ENCODE measurements at places on chromosomes 4 and X.

- no peak for DNase-seq
Measured at GRCh38 chr4:140144050-140144449, 9.9 kb downstream of the MAML3 start.

GRCh38 chr4:175633310-175633709 is 178.8 kb downstream of the GPM6A start:
- DNase-seq = peak; percentile 2

- no peak for DNase-seq
Measured at GRCh38 chr4:147639388-147639787, 22.2 kb downstream of the TMEM184C start.

GRCh38 chr4:120352739-120353138 is 286.1 kb upstream of the MAD2L1 start:
- DNase-seq = no peak

GRCh38 chrX:137916090-137916746 is 350.3 kb downstream of the ZIC3 start:
- no peak for DNase-seq

GRCh38 chrX:110420771-110421499 is 62.3 kb downstream of the RTL9 start:
- no peak for DNase-seq

DNA sequence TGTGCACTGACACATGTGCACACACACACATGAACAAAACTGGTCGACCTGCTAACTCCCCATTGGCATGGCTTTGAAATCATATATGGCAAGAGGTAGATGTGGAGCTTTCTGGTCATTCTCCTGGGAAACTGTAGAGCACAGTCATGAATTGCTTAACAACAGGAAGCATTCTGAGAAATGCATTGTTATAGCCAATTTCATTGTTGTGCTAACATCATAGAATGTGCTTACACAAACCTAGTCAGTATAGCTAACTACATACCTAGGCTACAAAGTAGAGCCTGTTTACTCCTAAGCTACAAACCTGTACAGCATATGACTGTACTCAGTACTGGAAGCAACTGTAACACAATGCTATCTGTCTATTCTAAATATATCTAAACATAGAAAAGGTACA is 134.2 kb upstream of the SH3RF1 start:
- DNase-seq = peak; percentile 88

DNA sequence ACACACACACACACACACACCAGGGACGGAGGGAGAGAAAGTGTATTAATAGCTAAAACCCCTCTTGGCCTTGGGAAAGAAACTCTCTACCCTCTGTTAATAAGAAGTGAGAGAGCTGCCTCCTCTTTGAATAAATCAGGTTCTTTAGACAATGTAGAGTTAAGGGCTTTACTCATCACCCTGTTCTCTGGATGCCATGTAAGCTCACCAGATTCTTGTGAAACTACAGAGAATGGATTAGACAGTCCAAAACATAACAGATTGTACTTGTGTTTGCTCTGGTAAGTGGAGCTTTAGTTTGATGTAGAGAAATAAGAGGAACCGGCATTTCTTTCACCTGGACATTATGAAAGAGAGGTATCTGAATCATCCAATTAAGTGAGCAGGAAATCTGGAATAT is 263.2 kb downstream of the DMD start:
- DNase-seq = no peak

DNA sequence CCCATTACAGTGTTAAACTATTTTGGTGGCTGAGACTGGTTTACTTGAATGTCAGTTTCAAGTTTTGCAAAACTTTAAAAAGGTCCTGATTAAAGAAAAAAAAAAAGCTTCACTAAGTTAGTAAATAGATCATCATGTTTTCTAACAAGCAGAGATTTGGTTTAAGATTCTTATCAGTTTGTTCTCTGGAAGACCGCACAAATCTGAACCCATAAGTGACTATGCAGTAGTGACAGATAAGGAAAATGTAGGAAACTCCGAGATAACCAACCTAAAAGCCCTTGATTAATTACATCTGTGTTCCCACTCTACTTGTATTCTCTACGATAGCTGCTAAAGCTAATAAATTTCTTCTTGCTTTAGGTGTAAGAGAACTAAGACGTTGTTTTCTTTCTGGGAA is 1799.8 kb upstream of the ADGRL3 start:
- no peak for DNase-seq

All from renal cortical epithelial cell (primary cell).